ENCODE measurements at places on chromosomes 3 and 15. TPM values are rescaled to one million over a fixed set of nuclear protein-coding genes. Genes with fewer than 3 reads are reported as not detected.

Gene SCAMP5
- 29.0 TPM for polyA plus RNA-seq

Gene LNP1
- 9.3 TPM for polyA plus RNA-seq

Gene CDCP1
- polyA plus RNA-seq, result 0.49 TPM

Gene GOLGA6L9
- polyA plus RNA-seq, result 10.3 TPM

Gene FOXL2NB
- polyA plus RNA-seq, result not detected

Gene NR1D2
- polyA plus RNA-seq, result 46.2 TPM

- no peak for DNase-seq
Measured at GRCh38 chr15:80893777-80894176, 95.8 kb downstream of the MESD start.

GRCh38 chr3:56368846-56369245, 99.4 kb downstream of the ERC2 start:
- DNase-seq, result no peak

GRCh38 chr3:33034601-33035000, 62.3 kb downstream of the GLB1 start:
- no peak for DNase-seq

DNA sequence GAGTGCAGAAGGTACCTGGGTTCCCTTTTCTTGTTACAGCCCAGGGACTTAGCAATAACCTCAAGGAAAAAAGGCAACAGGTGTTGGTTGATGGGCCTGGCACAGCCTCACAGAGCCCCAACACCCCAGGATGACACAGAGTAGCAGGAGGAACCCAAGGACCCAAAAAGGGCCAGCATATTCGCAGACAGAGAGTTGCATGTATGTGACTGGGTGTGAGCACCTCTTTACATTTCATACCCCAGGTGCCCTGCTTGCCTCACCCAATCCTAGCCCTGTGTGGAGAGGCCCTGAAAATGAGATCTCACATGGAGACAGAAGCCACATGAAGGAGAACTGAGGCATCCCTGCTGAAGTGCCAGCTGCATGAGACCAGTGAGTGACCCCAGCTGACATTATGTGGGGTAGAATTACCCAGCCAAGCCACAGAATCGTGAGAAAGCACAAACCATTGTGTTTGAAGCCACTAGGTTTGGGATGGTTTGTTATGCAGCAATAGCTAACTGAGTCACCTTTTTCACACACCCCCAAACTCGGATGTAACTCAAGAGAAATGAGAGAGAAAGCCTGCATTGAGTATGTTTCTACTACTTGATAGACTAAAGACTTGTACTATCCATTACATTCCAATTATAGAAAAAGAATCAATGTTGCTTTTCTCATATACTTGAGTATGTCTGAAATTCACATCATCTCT, 26.2 kb upstream of the HHATL start:
- no peak for DNase-seq

- DNase-seq, result no peak
Measured at GRCh38 chr3:11260460-11260859, 11.7 kb upstream of the ATG7 start.

GRCh38 chr3:30634761-30635735, 28.6 kb downstream of the TGFBR2 start:
- no peak for DNase-seq

GRCh38 chr15:80487839-80488390, 83.7 kb downstream of the ARNT2 start:
- no peak for DNase-seq

- peak; percentile 61 for DNase-seq
Measured at GRCh38 chr15:34038023-34038870, 757 bp downstream of the AVEN start.

GRCh38 chr3:134369231-134369741, 5.0 kb downstream of the AMOTL2 start:
- no peak for DNase-seq

DNA sequence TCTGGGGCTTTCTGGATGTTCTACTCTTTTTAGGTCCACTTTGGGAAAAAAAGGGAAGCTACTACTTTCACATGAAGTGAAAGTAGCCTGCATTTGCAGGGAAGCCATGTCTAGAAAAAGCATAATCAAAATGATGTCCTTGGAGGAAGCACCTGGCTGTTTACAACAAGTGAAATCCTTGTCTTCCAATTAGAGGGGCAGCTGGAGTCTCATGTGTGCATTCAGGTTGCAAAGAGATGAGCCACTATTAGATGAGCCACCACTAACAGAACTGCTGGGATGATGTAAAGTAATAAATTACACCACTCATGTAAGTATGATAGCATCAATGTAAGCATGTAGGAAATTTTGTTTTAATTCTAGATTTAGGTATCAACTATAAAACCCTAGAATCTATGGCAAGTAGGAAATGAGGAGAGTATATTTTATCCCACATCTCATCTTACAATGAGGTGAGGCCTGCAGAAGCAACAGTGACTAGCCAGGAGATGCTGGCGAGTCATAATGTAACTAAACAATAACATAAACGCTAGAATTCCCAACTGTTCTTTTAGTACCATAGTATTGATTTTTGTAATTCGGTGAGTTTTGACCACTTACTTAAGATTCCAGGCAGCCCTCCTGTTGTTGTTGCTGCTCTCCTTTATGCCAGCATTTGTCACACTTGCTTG, 75.9 kb downstream of the TMEM108 start:
- no peak for DNase-seq

DNA sequence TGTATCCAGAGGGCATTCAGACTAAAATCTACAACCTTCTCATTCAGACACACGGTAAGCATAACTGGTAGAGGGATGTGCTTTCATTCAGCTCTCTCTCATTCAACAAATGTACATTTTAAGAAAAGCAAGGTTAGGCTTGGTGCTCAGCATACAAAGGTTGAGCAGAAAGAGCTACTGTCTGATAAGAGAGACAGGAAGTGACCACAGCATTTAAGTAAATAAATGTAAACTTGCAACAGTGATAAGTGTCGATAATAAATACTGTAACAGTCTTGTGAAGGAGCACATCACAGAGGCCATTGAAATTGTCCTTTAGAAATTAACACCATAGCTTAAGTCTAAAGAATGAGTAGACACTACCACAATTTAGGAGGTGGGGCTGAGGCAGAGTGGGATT, 3.4 kb downstream of the CD96 start:
- DNase-seq, result no peak

- no peak for DNase-seq
Measured at GRCh38 chr3:112321867-112322652, 10.9 kb upstream of the CD200 start.

DNA sequence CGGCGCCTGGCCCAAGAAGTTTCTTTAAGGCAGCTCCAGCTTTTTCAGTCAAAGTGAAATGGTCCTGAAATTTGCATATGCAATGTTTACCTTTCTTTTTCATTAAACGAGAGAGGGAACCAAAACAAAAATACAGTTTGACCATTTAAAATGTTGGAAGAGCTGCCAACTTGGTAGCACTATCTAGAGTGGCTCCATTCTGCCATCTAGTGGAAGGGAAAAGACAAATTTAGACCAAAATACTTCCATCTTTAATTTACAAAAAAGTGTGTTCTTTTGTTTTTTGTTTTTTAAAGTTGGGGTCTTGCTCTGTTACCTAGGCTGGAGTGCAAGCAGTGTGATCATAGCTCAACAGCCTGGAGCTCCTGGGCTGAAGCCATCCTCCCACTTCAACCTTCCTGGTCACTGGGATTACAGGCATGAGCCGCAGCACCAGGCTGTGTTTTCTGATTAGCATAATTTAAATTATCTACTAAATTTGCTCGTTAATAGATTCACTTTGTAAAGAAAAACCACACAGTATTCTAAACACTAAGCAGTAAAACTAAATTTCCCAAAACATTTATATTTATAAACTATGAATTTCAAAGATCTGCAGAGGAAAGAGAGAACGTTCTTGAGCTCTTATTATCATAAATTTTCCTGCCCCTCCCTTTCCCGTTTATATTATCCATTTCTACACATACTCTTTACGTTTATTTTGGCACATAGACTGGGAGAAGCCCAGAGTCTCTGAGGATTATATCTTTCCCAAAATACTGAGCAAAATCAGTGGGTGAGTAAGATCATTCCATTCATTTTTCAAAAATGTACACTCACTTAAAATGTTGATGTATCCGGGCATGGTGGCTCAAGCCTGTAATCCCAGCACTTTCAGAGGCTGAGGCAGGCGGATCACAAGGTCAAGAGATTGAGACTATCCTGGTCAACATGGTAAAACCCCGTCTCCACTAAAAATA, 15.4 kb upstream of the RFC4 start:
- DNase-seq, result no peak

GRCh38 chr15:43095243-43095642, 10.6 kb downstream of the UBR1 start:
- no peak for DNase-seq

GRCh38 chr15:75249726-75250125, 8.4 kb upstream of the GOLGA6C start:
- no peak for DNase-seq

GRCh38 chr3:48268936-48269561, 28.1 kb downstream of the ZNF589 start:
- DNase-seq, result no peak

DNA sequence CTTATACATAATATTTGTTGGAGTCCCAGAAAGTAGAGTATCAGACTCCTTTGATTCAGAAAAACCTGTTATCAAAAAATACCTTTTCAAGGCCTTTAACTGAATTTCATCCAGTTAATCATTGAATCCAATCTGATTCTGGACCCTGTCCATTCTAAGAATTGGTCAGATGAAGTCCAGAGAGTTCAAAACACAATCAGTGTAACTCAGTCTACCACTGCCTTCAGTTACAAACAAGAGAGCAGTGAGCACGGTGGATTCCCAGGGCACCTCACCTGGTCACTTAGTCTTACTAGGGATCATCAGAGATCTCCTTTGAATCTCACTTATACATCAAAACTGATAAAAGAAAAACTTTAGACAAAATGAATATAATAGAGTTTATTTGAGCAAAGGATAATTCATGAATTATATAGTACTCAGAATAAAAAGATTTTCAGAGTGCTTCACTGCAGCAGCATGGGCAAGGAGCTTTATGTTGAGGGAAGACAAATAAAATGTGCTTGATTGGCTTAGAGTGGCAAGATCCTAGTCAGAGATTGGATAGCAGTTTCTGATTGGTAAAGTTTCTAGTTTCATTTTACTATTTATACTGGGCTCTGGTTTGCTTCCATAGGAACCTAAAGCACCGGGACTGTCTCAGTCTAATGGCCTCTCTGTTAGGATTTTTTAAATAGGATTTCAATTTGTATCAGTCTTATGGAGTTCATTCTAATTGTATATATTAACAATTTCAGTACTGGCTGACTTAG, 474.9 kb upstream of the GOLIM4 start:
- DNase-seq, result no peak

GRCh38 chr3:14773691-14774128, 45.1 kb upstream of the FGD5 start:
- DNase-seq, result no peak

DNA sequence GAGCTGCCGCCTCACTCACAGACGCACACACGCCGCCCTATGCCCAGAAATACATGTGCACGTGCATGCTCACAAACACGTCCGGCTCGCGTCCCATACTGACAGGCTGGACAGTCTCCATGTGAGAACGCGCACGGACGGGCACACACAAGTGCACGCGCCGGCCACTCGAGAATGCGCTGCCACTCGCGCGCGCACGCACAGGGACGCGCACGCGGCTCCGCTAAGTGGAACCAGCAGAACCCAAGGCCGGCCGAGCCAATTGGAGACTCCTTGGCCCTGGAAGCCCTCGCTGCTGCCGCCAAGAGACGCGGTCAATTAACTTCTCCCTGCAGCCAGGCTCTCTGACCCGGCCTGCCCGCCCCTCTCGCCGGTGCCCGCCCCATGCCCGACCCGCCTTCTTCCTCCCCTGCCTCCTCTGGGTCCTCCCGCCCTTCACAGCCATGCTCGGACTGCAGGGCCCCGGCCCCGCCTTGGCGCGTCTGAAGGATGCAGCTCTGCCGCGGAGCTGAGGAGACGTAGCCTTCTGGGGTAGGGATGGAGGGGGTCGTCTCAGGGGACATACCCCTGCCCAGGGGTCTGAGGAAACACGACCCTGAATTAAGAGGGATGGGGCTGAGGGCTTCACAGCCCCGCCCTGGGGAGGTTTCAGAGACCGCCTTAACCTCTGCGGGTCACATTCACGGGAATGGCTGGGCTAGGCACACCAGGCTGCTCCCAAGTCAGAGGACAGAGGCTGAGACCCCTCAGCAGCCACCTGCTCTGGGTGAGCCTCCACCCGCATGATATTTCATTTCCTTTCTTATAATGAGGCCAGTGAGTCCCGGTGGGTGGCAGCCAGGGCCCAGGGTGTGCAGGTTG, 15.0 kb downstream of the PTH1R start:
- no peak for DNase-seq

- DNase-seq, result no peak
Measured at GRCh38 chr15:37907136-37907535, 27.3 kb upstream of the TMCO5A start.

- DNase-seq, result no peak
Measured at GRCh38 chr3:140766465-140766864, 88.6 kb downstream of the TRIM42 start.

- DNase-seq, result no peak
Measured at GRCh38 chr3:126440709-126440995, 35.0 kb downstream of the ZXDC start.

- no peak for DNase-seq
Measured at GRCh38 chr15:91348752-91349500, 248.9 kb downstream of the SV2B start.

DNA sequence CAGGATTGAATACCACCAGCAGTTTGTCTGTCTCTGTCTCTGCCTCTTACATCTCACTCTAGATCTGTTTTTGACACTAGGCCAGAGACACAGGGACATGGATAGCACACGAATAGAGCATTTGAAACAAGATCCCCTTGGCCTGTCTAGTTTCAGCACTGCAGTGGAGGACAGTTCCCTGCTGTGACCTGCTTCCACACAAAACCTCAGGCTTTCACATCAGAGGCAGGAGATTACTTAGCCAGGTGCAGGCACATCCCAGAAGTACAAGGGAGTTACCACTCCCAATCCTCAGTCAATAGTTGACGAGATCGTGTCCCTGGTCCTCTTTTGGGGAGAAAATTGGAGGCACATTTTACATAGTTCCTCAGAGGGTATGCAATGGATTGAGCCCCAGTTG, 34.0 kb upstream of the CCK start:
- DNase-seq, result peak; percentile 73

DNA sequence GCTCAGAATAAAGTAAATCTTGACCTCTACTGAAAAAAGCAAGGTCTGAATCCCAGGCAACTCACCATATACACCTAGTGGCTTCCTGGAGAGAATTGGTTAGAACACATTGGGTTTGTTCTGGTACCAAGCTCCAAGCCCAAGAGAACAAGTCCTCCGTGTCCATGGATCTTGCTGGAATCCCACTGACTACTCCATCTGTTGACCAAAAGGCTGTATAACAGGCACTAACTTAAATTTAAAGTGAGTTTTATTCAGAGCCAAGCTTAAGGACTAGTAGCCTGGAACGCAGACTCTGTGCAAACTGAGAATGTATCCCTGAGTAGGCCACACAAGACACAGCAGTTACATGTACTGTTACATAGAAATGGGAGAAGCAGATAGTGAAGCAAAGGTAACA, 342.1 kb upstream of the LRRC3B start:
- DNase-seq, result no peak

DNA sequence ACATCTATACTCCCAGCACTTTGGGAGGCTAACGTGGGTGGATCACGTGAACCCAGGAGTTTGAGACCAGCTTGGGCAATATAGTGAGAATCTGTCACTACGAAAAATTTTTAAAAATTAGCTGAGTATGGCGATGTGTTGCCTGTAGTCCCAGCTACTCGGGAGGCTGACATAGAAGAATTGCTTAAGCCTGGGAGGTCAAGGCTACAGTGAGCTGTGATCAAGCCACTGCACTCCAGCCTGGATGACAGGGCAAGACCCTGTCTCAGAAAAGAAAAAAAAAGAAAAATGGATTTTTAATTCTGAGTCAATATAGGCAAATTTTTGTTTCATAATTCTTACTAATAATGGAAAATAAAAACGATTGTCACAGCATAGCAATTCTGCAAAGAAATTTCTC, 13.3 kb downstream of the C3orf49 start:
- no peak for DNase-seq

Measured in left renal pelvis (tissue), 4 donors.